ENCODE measurements at places on chromosomes 1 and 21. TPM values are rescaled to one million over a fixed set of nuclear protein-coding genes. Genes with fewer than 3 reads are reported as not detected.

GRCh38 chr1:45492691-45493090, 1.7 kb upstream of the TESK2 start:
- DNase-seq, result no peak

GRCh38 chr1:153228491-153228890, 11.1 kb downstream of the PRR9 start:
- DNase-seq, result no peak

CD1E gene
- total RNA-seq, result not detected

GRCh38 chr1:153939476-153939875, 7.0 kb downstream of the DENND4B start:
- no peak for DNase-seq

GPN2 gene
- 33.8 TPM for total RNA-seq

DNA sequence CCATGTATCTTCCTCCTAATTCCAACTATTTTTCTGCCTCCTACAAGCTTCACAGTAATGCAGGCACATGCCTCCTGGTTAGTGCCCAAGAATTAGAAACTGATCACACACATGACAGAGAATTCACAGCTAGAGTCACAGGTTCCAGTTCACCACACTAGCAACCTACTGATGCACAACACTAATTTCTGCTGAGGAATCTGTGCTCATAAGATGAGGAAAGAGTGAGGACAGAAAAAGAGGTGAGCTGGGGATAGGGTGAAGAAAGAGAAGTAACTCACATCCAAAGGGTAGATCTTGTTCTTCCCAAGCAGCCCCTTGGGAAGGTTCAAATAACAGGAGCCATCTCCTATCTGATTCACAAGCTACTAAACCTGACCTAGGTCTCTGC, 61.3 kb downstream of the PUM1 start:
- DNase-seq, result no peak

XCL1 gene
- total RNA-seq, result not detected

DNA sequence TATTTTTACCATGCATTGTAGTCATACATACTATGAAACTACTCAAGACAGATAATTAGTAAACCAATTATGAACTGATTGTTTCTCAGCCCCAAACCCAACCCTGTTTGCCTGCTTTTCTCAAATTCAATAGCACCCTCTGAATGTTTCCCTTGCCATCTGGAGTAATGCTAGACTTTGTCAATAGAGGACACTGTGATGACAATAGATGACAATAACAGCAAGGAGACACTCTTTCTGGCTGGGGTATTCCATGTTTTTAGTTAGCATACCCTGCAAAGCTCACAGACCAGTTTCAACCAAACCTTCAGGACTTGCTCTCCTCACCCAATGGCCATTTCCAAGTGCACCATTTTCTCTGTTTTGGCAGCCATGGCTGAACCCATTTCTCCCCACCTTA, 108.5 kb upstream of the LRRC7 start:
- no peak for DNase-seq

PDZK1 gene
- total RNA-seq, result 22.6 TPM

GRCh38 chr1:191977874-191978506, 180.3 kb upstream of the RGS18 start:
- DNase-seq, result no peak

Measured in left colon (tissue), 2 donors.